ENCODE measurements at places on chromosomes 4 and X.

DNA sequence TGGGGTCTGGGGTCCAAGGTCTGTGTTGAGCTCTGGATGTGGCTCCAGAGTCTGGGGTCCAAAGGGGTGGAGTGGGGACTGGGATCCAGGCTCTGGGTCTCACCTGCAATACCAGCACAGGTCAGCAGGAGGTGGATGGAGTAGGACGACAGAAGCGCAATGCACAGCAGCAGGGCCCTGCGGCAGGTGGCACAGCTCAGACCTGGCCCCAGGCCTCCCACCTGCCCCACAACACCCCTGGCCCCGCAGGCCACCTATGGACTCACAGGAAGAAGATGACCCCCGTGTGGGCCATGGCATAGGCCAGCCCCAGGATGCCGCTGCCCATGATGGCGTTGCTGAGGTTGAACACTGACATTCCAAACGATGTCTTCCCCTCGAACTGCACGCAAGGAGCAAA, 3.4 kb downstream of the SLC38A5 start:
- no peak for DNase-seq

DNA sequence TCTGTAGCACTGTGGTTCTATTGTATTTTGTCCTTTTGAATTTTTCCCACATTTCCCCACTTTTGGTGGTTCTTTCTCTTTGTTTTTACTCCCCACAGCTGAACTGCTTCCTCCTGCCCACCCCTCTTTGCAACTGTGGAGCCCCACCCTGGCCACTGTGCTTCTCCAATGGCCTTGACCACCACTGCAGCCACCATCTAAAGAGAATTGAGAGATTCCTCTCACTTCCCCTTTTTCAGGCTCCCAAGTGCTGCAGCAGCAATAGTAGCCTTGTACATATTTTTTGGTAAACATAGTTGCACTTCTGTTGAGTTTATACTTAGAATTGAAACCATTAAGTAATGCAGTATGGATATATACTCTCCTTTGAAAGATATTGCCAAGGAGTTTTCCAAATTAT, 51.3 kb upstream of the FRMPD3 start:
- DNase-seq: no peak

- no peak for DNase-seq
Observed at GRCh38 chrX:49725401-49725800, 29.6 kb upstream of the PAGE1 start.

DNA sequence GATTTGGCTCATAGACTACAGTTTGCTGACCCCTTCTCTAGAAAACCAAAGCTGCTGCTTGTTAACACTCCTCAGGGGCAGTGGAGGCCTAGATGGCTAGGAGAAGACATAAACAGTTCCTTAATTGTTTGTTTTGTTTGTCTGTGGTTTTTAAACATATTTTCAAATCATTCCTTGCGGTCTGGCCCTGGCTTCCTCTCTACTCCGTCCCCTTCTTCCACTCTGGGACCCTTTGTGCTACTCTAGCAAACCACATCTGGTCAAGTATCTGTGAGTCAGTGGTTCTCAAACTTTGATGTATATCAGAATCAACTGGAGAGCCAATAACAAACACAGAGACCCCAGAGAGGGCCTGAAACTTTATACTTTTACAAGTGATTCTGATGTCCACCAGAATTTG, 36.1 kb downstream of the FRMPD4 start:
- DNase-seq: no peak

DNA sequence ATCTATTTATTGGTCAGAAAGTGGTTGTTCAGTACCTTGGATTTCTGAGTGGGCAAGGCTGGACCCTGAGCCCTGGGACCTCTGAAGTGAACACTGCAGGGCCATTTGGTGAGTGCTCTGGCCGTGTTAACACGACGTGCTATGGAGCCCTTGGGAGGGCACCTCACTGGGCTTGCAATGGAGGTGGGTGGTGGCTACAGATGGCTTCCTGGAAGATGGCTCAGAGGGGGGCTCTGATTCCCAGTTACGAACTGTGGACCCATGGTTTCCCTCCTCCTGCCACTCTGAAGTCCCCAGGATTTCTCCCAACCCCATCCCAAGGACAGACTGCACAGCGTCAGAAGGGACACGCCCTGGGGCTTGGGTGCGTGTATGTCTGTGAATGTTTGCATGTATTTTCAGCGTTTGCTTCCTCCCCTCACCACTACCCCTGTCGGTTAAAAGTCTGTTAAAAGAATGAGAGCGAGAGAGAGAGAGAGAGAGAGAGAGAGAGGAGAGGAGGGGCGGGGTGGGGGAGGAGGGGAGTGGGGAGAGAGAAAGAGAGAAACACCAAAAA, 3.7 kb upstream of the RHOH start:
- DNase-seq: no peak

- DNase-seq: peak; percentile 53
Observed at GRCh38 chrX:134484039-134484438, 24.1 kb downstream of the HPRT1 start.

- DNase-seq: no peak
Observed at GRCh38 chr4:57104706-57105560, 5.3 kb downstream of the IGFBP7 start.

GRCh38 chr4:186891859-186892486, 168.3 kb upstream of the FAT1 start:
- no peak for DNase-seq

DNA sequence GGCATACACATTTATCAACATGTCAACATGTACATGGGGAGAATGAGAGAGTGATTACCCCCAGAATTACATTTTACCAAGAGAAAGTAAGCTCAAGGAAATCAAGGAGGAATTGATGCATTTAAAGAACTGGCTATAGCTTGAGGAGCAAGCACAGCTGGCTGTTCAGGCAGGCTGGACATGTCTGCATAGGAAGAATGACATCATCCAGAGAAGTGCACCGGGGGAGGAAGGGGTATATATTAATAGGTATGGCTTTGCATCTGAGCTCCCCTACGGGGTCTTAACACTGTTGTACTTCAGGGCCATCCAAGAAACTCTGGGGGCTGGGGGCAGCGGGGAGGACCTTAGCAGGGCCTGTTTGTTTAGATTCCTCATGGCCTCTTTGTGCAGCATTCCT, 222.4 kb upstream of the VCX start:
- DNase-seq: no peak

DNA sequence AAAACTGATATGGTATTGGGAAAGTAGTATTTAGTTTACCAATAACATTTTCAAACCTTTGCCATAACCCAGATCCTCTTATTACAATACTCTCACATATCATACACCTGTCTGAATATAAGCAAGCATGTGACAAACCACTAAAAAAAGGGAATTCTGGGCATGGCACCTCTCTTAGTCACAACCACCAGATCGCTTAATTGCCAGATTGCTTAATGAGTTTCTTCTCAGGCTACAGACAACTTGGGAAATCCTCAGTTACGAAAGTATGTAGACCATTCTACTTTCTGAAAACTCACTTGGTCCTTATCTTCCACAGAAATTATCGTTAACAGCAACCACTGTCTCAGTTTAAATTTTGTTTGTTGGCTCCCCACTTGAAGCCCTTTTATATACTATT, 2.1 kb downstream of the NAF1 start:
- DNase-seq: no peak

GRCh38 chr4:8904041-8904501, 32.4 kb upstream of the HMX1 start:
- DNase-seq: peak; percentile 53

DNA sequence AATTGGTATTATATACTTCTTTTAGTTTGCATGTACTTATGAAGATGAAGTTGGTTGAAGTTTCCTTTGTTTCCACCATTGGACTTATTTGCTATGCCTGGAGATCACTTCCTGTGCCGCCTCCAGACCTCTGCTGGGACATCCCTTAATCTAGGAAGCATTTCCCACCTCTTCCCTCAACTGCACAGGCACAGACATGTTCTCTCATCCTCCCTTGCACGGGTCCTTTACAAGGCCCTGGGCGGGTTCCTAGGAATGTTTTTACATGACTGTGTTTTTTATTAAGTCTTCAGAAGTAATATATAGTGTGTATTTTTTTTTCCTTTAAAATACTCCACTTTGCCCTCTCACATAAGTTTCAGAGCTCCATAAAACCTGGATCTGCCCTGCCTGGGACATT, 51.0 kb downstream of the TMEM131L start:
- no peak for DNase-seq

GRCh38 chrX:72126539-72127140, 5.1 kb downstream of the RTL5 start:
- peak; percentile 70 for DNase-seq

GRCh38 chrX:130071611-130072344, 38.5 kb downstream of the ELF4 start:
- no peak for DNase-seq

DNA sequence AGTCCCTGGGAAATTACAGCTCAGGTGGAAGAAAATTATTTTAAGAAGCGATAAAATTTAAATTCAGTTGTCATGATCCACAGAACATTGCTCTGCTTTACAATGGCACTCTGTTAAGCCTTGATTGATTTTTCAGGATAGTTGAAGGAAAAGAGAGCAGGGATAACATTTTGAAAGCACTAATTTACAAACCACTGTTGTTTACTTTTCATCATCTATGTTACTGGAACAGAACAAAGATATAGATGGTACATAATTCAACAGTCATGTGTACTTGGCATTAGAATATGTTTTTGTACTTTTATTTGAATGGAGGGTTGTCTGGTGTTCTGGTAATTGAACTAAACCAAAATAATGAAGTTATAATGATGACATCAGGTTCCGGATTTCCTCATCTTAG, 2.6 kb upstream of the ODAM start:
- DNase-seq: no peak

- DNase-seq: no peak
Observed at GRCh38 chrX:23332888-23333821, 1.5 kb upstream of the PTCHD1 start.
